ENCODE measurements at places on chromosomes 7 and 10.

GRCh38 chr10:22369434-22370072 is 24.3 kb downstream of the SPAG6 start:
- no peak for DNase-seq

DNA sequence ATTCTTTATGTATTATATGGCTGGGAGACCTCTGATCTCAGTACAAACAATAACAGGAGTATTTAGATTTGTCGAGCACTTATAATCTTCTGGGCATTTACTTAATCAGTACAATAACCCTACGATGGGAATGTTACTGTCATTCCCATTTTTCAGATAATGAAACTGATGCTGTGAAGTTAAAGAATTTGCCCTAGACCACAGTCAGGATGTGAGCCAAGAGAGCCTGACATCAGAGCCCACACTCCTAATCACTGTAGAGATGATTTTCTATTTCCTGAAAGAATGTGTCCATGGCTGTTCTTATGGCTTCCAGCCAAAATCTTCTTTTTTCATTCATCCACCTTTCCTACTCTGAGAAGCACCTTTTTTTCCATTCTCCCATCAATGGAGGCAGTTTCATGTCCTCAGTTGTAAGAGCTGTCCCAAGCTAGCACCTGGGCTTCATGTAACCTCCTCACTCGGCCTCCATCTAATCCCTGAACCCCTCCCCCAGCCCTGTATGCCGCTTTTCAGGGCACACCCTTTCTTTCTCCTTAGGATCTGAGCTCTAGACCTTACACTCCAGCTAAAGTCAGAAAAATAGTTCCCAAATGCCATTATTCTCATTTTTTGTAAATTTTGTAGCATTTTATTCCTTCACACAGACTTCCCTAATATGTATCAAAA is 12.2 kb upstream of the CAV1 start:
- DNase-seq, result no peak

DNA sequence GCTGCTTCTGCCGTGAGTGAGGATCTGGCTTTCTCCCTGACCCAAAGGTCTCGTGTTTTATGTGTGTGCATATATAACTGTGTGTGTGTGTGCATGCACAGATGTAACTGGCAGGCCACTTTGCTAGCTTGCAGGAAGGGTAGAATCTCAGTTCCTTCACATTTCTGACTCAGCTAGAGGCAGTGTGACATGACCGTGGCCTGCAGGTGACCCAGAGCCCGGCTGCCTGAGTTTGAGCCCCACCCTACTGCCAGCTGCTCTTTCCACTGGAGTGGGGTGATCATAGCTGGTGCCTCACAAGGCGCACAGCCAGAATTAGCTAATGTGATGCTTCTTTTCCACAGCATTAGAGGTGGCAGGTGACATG is 9.3 kb upstream of the MYL7 start:
- no peak for DNase-seq

DNA sequence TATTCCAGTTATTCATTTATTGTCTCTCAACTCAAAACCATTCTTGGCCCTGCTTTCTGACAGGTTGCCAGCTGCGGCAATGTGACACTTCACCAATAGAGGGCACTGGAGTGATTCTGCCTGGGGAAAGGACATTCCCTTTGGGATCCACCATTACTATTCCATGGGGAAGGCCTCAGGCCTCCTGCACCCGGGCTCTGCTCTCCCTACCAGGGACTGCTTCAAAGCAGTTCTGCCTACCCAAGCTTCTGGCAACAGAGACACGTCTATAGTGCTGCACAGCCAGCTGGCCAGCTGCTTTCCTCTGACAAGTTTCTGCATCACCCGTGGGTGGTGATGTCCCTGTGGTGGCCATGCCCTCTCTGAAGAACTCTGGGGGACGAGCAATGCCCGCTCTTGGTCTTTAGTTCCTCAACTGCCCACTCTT is 163.8 kb downstream of the ELMO1 start:
- peak; percentile 12 for DNase-seq

DNA sequence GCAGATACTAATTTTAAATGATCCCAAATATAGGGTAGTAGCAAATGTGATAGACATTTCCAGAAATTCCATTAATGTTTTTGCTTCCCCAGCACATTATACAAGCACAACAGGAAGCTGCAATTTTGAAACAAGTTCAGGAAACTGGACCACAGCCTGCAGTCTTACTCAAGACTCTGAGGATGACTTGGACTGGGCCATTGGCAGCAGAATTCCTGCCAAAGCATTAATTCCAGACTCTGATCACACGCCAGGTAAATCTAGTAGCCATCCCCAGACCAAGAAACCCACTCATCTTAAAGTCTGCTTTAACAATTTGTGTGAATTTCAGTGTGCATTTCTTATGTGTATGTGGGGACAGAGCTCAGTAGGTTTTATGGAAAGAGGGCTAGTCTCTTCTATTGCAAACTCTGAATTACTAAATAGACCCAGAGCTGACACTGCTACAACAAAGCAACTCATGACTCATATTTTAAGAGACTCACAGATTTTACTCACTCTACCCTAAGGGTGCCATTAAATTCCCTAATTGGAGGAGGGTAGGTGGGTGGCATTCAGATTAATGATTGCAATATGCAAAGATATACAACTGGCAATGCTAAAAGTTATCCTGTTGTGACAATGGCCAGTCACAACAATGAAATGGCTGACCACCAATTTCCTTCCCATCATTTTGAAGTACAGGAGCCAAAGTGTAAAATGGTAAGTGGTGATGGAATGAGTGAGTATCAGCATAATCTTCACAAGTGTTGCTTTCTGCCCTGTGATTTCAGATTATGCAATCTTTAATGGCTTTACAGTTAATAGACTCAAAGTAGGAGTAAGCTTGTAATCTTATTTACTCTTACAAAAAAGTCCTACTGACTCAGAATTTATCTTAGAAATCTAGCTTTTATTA is 317.6 kb upstream of the PLXDC2 start:
- no peak for DNase-seq

GRCh38 chr10:60335708-60336107 is 54.0 kb downstream of the ANK3 start:
- no peak for DNase-seq

DNA sequence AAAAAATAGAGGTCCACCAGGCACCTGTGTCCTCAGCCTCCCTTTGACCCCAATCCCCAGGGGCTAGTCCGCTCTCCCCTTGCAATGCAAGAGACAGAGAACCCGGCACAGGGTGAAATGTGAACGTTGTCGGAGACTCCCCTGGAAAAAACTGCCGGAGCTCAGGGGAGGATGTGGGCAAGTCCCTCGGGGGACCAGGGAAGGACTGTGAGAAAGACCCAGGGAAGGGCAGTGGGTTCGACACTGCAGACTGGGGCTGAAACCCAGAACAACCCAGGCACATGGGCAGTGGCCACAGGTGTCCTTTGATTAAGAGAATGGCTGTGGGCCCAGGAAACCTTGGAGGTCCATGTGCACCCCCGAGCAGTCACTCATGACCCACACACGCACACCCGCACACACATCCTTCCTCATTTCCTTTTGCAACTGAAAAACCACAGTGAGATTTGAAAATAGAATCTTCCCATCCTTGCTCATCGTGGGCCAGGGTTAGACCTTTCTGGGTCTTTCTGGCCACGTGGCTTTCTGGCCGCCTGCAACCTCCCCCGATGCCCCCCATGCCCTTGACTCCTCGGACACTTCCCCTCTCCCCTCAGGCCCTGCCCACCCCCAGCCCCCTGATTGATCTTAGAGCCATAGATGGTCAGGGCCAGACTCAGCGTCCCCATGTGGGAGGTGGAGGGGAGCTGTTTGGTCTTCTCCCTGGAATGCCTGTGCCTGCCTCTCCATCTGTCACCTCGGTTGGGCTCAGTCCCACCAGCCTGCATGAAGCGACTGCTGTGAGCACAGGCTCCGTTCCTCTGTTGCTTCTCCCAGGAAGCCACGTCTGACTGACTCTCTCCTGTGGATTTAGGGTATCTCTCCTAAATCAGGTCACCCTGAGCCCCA is 7.9 kb downstream of the LAT2 start:
- DNase-seq, result no peak

GRCh38 chr10:804787-805619 is 115.5 kb upstream of the DIP2C start:
- no peak for DNase-seq

DNA sequence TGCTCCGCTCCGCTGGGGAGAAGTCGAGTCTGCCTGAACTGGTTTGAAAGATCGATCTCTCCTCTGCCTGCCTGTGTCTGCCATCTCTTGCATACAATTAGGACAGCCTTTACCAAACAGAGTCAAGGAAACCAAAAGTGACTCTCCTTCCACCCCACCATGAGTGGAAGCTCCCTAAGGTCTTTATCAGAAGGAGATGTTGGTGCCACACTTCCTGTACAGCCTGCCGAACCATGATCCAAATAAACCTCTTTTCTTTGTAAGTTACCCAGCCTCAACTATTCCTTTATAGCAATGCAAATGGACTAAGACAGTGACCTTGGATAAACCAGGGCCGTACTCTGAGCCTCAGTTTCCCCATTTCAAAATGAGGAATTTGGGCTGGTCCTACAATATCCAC is 106.3 kb upstream of the GDF10 start:
- no peak for DNase-seq

Measured in activated T-helper 9 cell treated with anti-CD3 and anti-CD28 coated beads, Interleukin-2, amount 50 U/mL, for 16 hours (primary cell).